Kidney (tissue), 22 donors: ENCODE measurements at places on chromosomes 16 and 17. TPM values are rescaled to one million over a fixed set of nuclear protein-coding genes. Genes with fewer than 3 reads are reported as not detected.

Gene ADGRG3
- total RNA-seq, result 1.8 TPM

Gene CYGB
- 12.6 TPM for total RNA-seq

Gene MAP3K14
- 24.5 TPM for total RNA-seq

DNA sequence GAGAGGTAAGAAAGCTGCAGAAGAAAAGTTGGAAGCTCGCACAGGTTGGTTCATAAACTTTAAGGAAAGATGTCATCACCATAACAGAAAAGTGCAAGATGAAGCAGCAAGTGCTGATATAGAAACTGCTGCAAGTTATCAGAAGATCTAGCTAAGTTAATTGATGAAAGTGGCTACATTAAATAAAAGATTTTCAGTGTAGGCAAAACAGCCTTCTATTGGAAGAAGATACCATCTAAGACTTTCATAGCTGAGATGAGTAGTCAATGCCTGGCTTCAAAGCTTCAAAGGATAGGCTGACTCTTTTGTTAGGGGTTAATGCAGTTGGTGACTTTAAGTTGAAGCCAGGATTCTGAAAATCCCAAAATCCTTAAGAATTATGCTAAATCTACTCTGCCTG, 24.0 kb downstream of the CYLD start:
- DNase-seq, result no peak

DNA sequence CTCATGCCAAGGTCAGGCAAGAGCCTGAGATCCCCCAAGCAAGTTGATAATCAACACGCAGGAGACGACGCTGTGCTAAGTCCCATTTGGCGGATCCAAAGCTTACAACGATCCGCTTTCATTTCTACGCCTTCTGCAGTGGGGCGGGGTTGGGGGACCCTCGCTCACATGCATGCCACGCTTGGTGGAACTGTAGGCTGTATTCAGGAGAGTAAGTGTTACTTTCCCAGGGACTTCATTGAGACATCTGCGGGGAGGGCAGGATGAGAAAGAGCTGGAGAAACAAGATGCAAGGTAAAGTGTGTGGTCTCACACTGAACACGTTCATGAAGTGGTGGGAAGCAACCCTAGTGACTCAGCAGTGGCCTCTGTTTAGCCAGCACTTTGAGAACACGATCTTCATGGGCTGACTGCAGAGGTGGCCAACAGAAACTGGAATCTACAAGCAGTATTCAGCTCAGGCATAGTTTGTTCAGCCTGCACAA, 100.5 kb downstream of the XYLT1 start:
- DNase-seq, result no peak
